ENCODE measurements at places on chromosomes 2 and 18.

DNA sequence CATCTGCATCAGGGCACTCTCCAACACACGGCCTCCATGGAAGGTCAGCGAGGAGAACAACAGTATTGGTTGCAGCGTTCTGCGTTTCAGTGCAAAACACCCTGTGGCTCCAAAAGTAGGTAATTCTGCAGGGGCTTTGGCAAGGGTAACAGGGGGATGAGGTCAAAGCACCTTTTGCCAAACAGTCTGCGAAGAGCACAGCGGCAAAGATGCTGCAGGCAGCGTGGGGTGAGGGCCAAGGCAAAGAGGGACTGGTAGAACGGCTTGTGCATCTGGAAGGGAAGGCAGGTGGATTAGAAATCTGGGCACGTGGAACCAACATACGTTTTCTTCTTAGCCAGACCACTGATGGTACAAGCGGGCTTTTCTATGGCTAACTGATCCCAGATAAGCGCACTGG lies 26.6 kb upstream of the GBX2 start:
- no peak for DNase-seq

- no peak for DNase-seq
These were observed 27.5 kb upstream of the SUCLG1 start for GRCh38 chr2:84486441-84487115.

GRCh38 chr2:148754864-148755263 lies 110.3 kb downstream of the EPC2 start:
- no peak for DNase-seq

DNA sequence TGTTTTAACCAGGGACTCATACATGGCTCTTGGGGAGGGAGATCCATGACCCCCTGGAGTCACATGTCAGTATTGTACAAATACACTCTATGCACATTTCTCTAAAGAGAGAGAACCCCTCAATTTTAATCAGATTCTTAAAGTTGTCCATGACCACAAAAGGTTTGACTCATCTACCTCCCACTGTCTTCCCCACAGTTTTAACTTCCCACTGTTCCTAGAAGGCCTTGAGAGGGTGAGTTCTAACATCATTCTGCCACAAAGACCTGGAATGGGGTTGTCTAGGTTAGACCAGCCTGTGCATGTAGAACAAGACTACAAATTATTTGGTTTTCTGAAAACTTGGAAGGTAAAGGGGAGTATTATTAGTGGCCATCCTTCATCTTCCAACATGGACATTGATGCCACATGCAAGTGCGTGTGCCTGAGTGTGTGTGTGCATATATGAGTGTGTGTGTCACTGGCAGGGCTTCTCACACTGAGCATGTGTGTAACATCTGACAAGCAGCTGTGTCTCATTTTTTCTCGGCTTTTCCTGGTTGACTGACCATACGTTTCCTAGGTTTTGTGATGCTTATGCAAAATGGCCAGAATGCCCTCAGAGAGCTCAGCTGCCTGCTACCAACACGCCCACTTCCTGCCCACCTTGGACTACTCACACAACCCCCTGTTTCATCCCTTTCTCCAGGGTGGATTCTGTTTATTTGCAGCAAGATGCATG lies 94.6 kb upstream of the LGALSL start:
- DNase-seq: no peak

DNA sequence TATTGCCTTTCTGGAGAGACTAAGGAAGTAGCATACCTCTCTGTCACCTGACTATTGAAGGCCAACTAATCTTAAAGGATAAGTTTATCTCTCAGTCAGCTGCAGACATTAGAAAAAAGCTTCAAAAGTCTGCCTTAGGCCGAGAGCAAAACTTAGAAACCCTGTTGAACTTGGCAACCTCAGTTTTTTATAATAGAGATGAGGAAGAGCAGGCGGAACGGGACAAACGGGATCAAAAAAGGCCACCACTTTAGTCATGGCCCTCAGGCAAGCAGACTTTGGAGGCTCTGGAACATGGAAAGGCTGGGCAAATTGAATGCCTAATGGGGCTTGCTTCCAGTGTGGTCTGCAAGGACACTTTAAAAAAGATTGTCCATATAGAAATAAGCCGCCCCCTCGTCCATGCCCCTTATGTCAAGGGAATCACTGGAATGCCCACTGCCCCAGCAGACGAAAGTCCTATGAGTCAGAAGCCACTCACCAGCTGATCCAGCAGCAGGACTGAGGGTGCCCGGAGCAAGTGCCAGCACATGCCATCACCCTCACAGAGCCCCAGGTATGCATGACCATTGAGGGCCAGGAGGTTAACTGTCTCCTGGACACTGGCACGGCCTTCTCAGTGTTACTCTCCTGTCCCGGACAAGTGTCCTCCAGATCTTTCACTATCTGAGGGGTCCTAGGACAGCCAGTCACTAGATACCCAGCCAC lies 61.5 kb upstream of the FAM98A start:
- no peak for DNase-seq

- DNase-seq: no peak
These were observed 175.5 kb upstream of the MGAT5 start for GRCh38 chr2:134078354-134078753.

GRCh38 chr2:239821694-239822075 lies 203.5 kb downstream of the NDUFA10 start:
- no peak for DNase-seq

- DNase-seq: no peak
These were observed 515.3 kb downstream of the DSC3 start for GRCh38 chr18:30527226-30527625.

DNA sequence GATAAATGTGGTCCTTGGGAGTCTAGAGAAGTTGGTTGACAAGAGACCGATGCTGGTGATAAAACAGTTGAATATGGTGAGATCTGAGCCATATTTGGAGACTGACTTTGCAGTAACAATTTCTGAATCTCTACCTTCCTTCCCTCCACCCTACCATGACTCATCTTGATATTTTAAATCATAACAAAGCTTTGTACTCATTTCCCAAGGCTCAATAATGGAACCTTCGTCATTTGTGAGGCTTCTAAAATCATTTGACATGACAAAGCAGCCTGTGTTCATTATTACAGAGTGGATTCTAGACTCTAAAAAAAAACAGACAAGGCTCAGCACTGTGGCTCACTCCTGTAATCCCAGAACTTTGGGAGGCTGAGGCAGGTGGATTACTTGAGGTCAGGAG lies 38.5 kb upstream of the PDCL3 start:
- no peak for DNase-seq

DNA sequence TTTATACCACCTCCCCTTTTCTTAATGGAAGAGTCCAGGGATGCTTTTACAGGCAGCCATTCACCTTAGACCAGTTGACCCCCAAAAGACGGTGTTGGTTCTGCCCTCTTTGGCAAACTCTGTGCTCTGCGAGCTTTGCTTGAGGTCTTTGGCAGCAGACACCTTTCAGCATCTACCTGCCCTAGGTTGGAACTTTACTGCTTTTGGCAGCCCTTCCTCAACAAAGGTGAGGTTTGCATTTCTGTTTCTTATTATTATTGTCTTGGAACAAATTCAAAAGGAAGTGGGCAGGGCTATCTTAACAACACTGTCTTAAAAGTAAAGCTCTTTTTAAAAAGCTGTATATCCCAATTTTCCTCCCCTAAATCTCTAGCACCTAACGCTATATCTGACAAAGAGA lies 136.4 kb upstream of the SLC14A2 start:
- no peak for DNase-seq

- no peak for DNase-seq
These were observed 19.0 kb downstream of the CAD start for GRCh38 chr2:27236136-27236535.

- peak; percentile 11 for DNase-seq
These were observed 344.0 kb downstream of the PIK3C3 start for GRCh38 chr18:42298759-42299675.

- no peak for DNase-seq
These were observed 102.8 kb downstream of the PXDN start for GRCh38 chr2:1641523-1641922.

GRCh38 chr2:225022188-225022587 lies 20.1 kb downstream of the DOCK10 start:
- DNase-seq: no peak

DNA sequence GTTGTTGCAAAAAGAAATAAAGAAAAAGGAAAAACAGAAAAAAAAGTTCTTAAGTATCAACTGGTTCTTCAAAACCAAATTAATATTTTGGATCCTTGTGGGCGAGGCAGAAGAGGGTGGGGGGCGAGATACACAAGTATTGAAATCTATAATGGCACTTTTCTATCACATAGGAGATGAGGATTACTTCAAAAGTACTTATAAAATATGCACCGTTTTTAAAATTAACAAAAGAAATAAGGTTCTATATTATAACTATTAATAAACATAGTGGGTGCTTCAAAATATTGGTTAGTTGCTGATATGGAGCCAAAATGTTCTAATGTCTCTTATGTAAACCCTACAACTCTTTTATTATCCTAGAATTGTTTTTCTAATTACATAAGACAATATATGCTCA lies 2.1 kb downstream of the FECH start:
- DNase-seq: no peak

GRCh38 chr18:4672162-4672561 lies 217.1 kb upstream of the DLGAP1 start:
- no peak for DNase-seq

- no peak for DNase-seq
These were observed 132.1 kb upstream of the SERPINE2 start for GRCh38 chr2:224171226-224171625.

DNA sequence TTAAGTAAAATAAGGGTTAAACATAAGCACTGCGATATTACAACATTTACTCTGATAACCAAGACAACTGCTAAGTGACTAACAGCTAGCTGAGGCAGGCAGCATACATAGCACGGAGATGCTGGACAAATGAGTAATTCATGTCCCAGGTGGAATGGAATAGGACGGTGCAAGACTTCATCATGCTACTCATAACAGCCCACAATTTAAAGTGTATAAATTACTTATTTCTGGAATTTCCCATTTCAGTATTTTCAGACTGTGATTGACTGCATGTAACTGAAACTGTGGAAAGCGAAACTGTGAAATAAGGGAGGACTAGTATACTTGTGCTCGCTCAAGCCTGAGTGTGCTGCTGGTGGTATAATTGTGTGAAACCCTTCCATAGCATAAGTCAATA lies 12.9 kb downstream of the IER3IP1 start:
- no peak for DNase-seq

DNA sequence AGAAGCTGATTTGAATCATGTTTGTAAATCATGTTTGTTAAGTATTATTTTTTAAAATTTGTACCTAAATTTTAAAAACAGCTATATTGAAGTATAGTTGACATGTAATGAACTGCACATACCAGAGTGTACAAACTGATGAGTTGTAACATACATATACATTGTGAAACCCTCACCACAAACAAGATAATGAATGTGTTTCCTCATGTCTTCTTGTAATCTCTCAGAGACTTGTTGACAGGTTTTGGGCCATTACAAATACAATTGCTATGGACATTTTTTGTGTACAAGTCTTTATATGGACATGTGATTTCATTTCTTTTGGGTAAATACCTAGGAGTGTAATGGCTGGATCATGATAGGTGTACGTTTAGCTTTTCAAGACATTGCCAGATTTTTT lies 21.5 kb downstream of the WDR43 start:
- DNase-seq: no peak

DNA sequence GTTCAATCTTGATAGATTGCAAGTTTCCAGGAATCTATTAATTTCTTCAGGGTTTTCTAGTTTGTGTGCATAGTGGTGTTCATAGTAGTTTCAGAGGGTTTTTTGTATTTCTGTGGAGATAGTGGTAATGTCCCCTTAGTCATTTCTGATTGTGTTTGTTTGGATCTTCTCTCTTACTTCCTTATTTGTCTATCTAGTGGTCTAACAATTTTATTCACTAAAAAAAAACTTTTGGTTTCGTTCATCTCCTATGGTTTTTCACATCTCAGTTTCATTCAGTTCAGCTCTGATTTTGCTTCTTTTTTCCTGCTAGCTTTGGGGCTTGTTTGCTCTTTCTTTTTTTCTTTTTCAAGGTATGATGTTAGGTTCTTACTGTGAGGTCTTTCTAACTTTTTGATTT lies 94.5 kb downstream of the SNTG2 start:
- DNase-seq: no peak

- DNase-seq: no peak
These were observed 10.4 kb upstream of the CAVIN2 start for GRCh38 chr2:191857259-191857805.

- DNase-seq: no peak
These were observed 52.5 kb downstream of the AQP4 start for GRCh38 chr18:26813043-26813442.

GRCh38 chr2:157281316-157281715 lies 23.8 kb downstream of the GALNT5 start:
- no peak for DNase-seq

DNA sequence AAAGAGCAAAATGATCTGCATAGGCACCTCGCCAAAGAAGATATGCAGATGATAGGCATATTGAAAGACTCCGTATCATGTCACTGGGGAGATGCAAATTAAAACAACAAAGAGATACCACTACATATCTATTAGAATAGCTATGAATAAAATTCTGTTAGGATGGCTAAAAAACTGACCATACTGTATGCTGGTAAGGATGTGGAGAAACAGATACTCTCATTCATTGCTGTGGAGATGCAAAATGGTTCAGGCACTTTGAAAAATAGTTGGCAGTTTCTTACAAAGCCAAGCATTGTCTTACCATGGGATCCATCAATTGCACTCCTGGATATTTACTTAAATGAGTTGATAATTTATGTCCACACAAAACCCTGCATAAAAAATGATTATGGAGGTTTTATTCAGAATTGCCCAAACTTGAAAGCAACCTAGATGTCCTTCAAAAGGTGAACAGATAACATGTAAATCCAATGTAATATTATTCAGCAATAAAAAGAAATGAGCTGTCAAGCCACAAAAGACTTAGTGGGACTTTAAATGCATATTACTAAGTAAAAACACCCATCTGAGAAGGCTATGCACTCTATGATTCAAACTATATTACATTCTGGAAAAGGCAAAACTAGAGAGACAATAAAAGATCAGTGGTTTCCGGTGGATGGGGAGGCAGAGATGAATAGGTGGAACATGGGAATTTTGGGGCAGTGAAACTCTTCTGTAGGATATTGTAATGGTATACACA lies 31.2 kb downstream of the ZNF385B start:
- DNase-seq: no peak

- no peak for DNase-seq
These were observed 31.2 kb downstream of the ADI1 start for GRCh38 chr2:3488061-3488531.

- no peak for DNase-seq
These were observed 207.0 kb upstream of the SALL3 start for GRCh38 chr18:78772360-78773302.
